Heart left ventricle (tissue), 16 donors: ENCODE measurements at places on chromosomes 6 and 20.

- DNase-seq: peak; percentile 93
These were observed at the start of gene LPIN3 for GRCh38 chr20:41340327-41341055. Gene LPIN3 (plus strand): TSS chr20:41340821. CDS start chr20:41345804, 4,983 bp downstream.

DNA sequence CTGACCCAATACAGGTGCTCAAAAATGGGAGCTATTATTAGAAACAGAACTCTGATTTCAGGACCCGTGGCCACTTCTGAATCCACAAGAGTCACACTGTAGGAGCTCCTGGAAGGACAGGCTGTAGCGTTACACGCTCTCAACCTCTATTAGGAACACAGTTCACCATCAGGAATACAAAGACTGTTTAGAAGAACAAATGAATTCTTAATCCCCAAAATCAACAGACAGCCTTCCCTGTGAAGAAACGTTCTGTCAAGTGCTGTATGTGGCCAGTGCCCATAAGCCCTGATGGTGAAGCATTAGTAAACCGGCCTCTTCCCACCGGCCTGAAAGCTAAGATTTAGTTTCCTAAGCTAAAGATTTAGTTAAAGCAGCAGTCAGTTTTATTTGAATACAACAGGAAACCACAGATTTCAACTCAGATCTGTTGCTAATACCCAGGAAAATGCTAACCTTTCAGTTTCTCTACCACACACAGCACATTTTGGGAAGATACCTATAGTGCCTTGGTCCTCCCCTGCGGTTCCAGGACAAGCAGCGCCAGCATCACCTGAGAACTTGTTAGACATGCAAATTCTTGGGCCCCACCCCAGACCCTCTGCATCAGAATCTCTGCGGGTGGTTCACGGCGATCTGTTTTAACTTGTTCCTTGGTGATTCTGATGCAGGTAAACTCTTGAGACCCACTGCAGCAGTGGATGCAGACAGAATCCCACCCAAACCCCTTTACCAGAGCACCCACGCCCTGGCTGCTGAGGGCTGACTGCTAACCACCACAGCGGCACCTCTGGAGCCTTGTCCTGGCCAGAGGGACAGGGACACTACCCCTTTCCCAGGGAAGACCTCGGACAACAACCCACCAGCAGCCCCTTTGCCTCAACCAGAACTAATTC is 33.4 kb downstream of the MTRES1 start:
- DNase-seq: no peak

DNA sequence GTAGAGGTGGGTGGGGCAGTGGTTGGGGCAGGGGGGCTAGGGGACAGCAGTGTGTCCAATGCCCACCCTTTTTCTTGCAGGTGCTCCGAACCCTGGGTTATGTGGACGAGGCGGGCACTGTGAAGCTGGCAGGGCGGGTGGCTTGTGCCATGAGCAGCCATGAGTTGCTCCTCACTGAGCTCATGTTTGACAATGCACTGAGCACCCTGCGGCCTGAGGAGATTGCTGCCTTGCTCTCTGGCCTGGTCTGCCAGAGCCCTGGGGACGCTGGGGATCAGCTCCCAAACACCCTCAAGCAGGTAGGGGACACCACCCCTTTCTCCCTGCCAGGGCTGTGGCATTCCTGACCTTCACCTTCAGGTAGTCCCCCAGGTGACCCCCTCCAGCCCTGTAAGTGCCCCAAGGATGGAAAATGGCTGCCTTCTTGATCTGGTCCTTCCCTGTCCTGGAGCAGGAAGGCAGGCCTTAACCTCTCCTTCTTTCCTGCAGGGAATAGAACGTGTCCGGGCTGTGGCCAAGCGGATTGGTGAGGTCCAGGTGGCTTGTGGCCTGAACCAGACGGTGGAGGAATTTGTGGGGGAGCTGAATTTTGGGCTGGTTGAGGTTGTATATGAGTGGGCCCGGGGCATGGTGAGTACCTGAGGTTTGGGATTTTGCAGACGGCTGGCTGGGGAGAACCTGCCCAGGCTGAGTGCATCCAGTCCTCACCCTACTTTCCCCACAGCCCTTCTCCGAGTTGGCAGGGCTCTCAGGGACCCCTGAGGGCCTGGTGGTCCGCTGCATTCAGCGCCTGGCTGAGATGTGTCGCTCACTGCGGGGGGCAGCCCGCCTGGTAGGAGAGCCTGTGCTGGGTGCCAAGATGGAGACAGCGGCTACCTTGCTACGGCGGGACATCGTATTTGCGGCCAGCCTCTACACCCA is 2.9 kb downstream of the DXO start:
- DNase-seq: no peak

DNA sequence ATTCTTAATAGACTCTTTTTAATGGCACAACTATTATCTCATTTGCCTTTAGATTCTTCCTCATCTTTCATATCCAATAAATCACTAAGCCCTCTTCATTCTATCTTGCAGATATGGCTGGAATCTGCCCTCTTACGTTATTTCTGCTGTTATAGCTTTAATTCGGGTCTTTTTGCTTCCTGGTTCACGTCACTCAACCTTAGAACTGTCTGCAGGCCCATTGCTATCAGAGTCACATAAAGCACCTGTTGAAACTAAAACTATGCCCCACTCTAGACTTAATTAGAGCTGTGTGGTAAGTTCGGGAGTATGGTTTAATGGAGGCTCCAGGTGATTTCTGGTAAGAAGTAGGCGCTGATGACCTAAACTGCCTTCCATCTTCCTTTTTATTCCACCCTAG is 988 bp downstream of the QRSL1 start:
- DNase-seq: no peak

- DNase-seq: no peak
These were observed 168.4 kb downstream of the TBXT start for GRCh38 chr6:165999279-165999678.

- no peak for DNase-seq
These were observed 5.3 kb upstream of the GUCA1B start for GRCh38 chr6:42200035-42200434.

- DNase-seq: no peak
These were observed 26.8 kb downstream of the ZBTB9 start for GRCh38 chr6:33481192-33481591.

- DNase-seq: no peak
These were observed 54.4 kb downstream of the PCNA start for GRCh38 chr20:5065166-5065878.

GRCh38 chr6:20716865-20717264 is 182.6 kb downstream of the CDKAL1 start:
- no peak for DNase-seq

GRCh38 chr6:3636060-3636459 is 115.5 kb downstream of the PXDC1 start:
- no peak for DNase-seq

DNA sequence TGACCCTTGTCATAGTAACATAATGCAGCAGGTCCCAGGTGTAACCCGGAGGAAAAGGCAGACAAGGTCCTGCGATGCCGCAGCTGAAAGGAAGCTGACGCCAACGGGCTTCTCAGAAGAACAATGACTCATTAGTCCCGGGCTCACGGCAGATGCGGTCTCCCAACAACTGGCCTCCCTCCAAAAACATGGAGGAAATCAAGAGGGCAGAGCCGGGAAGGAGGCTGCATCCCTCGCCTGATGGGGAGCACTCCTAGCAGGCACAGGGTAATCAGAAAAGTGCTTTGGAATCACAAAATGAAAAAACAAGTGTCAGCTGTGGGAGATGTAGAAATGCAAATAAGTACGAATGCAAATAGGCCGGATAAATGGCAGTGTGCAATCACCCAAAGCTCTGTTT is 165.2 kb upstream of the AGPAT4 start:
- no peak for DNase-seq

DNA sequence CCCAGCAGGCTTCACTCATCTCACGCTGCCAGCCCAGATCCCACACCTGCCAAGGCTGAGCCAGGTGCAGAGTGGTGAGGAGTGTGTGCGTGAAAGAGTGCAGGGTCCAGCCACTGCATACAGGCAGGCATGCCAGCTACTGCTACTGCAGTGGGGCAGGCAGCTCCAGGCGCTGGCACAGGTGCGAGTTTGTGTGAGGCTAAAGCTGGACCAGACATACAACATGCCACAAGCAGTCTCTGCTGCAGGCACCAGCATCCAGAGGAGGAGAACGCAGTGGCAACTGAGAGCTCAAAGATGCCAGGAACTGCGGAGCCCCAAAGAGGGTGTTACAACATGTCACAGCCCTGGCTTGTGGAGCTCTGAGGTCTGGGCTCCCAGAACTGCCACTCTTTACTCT is 149.8 kb downstream of the EYS start:
- DNase-seq: no peak

- DNase-seq: peak; percentile 45
These were observed 99.4 kb downstream of the YTHDF1 start for GRCh38 chr20:63116412-63117106.

DNA sequence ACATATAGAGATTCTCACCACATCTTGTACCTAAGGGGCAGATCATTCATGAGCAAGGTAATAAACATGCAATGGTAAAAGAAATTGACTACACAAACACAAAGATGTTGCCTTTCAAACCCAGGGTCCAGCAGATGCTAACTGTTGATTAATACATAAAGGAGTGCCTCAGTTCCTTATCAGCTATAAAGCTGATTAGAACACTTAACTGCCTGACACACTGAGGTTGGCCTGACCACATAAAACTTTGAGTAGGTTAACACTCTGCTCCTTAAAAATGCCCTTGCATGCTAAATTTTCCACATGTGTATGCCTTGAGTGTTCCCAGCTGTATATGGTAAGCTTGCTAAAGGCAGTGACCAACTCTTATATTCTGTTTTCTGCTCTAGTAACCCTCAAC is 14.9 kb downstream of the CRISP2 start:
- no peak for DNase-seq

GRCh38 chr6:44042989-44043478 is 84.2 kb downstream of the MRPL14 start:
- DNase-seq: no peak

- no peak for DNase-seq
These were observed 24.1 kb upstream of the ARFGEF2 start for GRCh38 chr20:48897305-48898010.

GRCh38 chr6:14889611-14890593 is 356.0 kb upstream of the JARID2 start:
- no peak for DNase-seq

DNA sequence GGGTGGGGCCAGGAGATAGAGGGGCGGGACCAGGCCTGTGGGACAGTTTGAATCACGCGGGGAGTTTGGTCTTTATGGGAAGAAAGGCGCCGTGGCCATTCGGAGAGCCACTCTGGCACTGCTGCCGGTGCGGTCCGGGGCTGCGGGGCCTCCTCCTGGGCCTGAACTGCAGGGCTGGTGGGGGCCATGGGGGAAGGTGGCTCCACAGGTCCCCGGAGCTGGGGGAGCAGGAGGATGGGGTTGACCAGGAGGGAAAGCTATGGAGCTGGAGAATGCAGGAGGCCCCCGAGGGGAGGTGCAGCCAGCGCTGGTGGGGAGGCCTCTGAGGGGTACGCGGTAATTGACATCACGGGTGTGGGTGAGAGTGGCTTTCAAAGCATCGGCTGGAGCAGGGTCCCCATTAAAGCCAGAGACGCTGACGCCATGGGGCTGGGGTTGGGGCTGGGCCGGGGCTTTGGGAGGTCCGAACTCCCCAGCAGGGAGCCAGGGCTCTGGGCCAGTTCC is 1.8 kb upstream of the BHLHE23 start:
- no peak for DNase-seq

DNA sequence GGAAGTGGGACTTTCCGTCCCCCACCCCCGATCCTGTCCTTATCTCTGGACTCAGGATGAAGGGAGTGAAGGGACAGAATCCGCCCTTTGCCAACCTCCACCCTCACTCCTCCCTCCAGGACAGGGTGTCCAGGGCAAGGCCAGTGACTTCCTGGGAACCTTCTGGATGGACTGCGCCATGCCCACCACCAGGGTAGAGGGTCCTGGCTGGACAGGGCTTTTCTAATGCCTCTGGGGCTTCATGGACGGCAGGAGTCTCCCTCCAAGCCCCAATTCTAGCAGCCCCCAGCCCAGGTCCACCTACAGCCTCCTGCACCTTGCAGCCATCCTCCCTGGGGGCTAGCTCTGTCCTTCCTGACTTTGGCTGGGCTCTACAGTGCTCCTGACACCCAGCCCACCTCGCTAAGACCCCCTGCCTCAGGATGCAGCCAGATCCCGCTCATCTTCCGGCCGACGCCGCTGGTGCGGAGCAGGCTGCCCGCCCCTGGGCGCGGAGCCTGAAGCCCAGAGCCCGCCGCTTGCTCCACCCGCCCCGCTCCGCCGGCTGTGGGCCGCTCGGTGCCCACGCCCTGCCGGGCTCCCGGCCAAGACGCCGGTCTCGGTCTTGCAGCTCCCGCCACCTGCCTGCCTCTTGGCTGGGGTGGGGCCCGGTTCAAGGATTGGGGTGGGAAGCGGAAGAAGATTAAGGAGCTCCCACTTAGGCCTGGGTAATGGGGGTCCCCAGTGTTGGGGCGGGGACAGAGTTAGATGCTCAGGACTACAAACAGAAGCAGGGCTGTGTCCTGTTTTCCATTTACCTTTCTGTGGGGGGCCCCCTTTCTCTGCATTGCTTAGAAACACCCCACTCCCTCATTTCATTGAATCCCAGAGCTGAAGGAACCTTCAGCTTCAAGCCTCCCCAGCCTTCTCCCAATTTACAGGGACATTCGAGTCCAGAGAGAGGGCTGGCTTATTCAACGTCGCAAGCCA is 72.8 kb downstream of the MDGA1 start:
- peak; percentile 69 for DNase-seq

- no peak for DNase-seq
These were observed 121.6 kb upstream of the RALGAPA2 start for GRCh38 chr20:20834008-20834407.

- DNase-seq: no peak
These were observed 97.7 kb upstream of the IYD start for GRCh38 chr6:150271172-150271500.

DNA sequence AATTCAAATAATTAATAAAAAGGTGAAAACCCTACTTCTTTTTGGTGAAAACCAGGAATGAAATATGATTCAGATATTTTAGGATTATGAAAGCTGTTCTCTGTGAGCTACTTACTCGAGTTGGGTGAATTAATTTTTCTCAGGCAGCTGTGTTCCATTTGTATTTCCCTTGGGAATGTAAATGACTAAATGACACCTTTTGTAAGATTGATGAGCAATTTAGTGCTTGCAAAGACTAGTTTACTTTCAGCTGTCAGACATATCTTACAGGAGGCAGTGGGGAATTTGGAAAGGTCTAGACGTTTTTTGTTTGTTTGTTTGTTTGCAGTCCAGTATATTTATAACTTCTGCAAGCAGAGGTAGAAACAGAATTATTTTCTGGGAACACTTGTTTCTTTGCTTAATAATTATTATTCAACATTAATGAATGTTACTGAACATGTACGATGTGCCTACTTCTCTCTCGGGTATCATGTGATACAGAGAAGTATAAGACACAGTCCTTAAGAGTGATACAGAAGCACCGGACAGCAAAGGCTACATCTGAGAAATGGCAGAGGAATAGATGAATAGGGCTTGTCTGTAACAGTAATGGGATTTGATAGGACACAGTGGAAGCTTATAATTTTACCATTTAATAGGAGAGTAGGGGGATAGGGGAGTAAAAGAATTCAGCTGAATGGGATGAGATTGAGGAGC is 91.3 kb downstream of the AKAP7 start:
- DNase-seq: no peak

GRCh38 chr6:158756977-158757752 is 62.0 kb downstream of the EZR start:
- no peak for DNase-seq

DNA sequence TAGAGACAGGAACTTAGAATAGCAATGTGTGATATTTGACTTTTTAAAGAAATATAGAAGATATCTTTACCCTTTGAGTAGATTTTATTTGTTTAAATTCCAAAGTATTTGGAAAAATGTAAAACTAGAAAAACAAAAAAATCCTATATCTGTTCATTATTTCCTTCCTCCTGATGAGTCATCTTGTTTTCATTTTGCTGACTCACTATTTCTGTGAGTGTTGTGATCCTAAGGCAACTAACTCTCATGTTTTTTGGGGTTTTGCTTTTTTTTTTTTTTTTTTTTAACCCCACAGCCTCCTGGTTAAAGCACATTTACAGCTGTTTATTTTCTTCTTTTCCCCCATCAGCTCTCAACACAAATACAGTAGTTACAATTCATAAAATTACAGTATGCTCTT is 37.8 kb upstream of the THEMIS start:
- no peak for DNase-seq
